IPS DF 6.9 (cell line): ENCODE measurements at places on chromosomes 13 and 19.

DNA sequence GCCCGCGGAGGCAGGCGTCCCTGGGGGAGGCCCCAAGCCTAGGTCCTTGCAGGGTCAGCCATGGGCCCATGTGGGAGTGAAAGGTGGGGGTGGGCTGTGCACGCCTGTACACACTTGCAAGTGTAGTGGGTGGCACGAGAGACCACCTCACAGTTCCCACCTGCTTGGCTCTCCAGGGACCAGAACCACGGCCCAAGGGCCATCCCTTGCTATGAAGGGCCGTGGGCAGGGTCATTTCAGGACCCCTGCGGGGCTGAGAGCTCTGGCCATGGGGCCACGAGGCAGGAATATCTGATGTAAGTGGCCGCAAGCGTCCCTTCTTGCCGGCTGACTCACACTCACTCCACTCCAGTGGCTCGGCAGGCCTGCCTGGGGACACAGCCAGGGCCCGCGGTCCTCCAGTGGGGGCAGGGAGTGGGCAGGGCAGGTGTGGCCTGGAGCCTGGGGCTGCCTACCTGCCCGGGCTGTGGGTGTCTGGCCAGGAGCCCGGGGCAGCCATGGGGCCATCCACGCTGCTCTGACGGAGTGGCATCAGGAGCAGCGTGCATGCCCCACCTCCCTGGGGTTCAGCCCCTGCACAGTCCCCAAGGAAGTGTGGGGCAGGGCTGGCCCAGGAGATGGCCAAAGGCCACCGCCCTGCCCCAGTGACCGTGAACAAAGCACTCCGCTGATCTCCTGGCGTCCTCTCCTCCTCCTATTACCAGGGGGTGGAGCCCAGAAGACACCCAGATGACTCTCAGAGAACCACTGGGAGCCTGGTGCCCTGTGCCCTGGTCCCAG, 8.6 kb upstream of the MKNK2 start:
- no peak for DNase-seq

GRCh38 chr19:16117594-16118033, 5.9 kb downstream of the RAB8A start:
- no peak for DNase-seq

DNA sequence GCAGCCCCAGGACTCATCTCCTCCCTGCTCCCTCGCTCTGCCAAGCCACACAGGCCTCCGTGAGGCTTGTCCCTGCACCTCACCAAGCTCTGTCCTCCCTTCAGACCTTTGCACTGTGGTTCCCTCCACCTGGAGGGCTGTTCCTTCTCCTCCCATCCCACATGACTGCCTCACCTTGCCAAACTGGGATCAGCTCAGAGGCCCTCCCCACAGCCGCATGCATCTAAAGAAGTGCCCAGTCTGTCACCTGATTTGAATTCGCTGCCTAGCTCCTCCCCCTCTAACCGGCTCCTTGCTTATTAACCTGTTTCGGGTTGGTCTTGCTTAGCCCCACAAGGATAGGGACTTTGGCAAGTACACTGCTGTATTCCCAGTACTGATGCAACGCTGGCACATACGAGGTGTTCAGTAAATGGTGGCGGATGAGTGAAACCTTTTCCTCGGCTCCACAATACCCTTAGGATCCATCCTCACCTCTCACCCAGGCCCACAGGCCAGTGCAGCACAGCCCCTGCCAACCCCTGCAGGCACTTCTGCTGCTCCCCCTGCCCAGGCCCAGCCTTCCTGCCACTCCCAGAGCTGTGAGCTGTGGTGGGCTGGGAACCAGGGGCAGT, 4.4 kb downstream of the AKT2 start:
- no peak for DNase-seq

GRCh38 chr13:34655554-34655953, 286.5 kb upstream of the NBEA start:
- DNase-seq: no peak

DNA sequence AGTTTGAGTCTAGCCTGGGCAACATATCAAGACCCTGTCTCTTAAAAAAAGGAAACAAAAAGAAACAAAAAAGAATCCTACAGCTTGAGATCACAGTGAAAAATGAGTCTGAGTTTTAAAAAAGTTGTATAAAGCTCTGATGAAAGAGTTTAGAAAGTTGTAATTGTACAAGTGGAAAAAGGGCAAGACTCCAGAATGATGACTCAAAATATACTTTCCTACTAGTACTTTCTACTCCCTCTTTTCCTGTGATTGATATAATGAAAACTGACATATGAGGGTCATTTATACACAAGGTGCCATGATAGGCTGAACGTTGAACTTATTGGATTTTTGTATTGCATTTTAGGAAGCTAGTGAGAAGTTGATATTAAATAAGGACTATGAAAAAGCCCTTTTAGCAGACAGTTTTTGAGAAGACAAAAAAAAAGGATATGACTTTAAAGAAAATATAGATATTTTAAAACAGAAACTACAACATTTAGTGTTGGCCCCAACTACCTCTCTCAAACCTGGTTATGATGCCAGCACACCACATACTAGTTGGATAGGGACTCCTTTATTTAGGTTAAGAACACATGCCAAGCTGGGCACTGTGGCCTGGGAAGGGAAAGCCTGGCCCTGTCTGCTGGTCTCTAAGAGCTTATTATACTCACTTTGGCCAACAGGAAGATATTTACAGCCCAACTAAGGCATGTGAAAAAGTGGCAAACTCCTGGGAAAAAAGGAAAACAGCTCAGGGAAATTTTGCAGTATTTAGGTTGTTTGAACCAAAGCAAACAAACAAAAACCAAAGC, 116.6 kb downstream of the KL start:
- no peak for DNase-seq

DNA sequence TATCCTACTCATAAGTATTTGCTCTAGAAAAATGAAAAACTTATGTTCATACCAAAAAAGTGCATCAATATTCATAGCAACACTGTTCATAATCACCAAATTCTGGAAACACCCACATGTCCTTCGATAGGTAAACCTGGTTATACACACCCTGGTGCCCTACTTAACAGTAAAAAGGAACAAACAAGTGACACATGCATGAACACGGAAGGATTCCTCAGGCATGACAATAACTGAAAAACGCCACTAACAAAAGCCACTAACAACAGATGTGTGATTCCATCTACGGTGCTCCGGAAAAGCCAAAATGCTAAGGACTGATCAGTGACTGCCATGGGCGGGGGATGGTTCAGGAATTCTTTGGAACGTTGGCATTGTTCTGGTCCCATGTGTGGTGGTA, 65.5 kb downstream of the STK24 start:
- DNase-seq: no peak

- DNase-seq: no peak
Measured at GRCh38 chr13:25928941-25929505, 122.8 kb downstream of the SHISA2 start.

DNA sequence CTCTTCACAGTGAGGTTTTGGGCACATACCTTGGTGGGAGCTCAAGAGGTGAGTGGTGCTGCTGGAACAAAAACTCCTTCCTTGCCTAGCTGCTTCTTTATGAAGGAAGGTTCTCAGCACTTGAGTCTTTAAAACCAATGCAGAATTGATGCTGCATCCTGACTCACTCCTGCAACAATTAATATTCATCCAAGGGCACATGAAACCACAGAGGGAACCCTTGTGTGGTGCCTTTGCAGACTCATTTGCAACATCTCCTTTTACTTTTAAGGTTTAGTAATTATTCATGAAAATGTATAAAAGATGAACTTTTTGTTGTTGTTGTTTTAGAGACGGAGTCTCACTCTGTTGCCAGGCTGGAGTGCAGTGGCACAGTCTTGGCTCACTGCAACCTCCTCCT, 30.1 kb downstream of the OPA3 start:
- no peak for DNase-seq

- no peak for DNase-seq
Measured at GRCh38 chr19:1324806-1325567, 39.3 kb downstream of the EFNA2 start.
